ENCODE measurements at places on chromosomes 2 and 18.

- DNase-seq, result no peak
These were observed 3.4 kb upstream of the BCL11A start for GRCh38 chr2:60556576-60557485.

DNA sequence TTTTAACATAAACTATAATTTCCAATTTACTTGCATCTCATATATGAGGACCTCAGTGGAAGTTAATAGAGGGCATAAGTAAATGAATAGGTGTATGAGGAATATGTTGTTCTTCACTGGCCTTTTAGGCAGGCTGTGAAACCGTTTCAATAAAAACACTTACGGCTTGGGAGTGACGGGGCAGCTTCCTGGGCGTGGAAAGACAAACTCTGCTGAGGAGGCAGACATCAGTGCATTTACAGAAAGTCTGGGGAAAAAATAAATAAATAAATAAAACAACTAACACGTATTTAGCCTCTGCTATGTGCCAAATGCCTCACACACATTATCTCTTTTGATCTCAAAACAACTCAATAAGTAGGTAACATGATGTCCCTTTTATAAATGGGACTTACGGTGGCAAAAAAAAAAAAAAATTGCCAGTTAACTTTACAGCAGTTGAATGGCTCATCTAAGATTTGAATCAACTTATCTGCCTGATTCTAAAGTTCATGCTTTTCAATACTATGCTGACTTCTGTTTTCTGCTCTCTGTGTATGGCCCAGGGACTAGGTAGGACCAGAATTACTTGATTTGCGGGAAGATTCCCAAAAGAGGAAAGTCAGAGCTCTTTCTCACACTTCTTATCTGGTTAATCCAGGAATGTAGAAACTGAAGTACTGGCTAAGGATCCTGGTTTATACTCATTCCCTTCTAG, 77.5 kb upstream of the LRATD1 start:
- no peak for DNase-seq

- no peak for DNase-seq
These were observed 9.4 kb upstream of the CXCR4 start for GRCh38 chr2:136127356-136127755.

DNA sequence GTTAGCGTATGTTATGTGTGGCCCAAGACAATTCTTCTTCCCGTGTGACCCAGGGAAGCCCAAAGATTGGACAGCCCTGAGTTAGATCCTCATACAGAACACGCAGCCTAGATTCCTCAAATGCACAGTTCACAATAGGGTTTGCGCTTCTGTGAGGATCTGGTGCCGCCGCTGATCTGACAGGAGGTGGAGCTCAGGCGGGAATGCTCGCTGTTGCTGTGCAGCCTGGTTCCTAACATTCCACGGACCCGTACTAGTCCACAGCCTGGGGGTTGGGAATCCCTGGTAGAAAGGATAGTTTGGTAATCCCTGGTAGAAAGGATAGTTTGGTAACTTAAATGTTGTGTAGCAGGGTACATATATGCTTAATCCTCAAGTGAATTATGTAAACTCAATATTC, 27.0 kb downstream of the MAPRE3 start:
- DNase-seq, result no peak

GRCh38 chr2:95052307-95052706, 26.8 kb downstream of the MAL start:
- no peak for DNase-seq

- no peak for DNase-seq
These were observed 10.8 kb downstream of the TMEM18 start for GRCh38 chr2:666441-666840.

- DNase-seq, result no peak
These were observed 254.8 kb downstream of the CYP26B1 start for GRCh38 chr2:71892896-71893295.

Measured in stimulated activated CD4-positive, alpha-beta T cell treated with anti-CD3 and anti-CD28 coated beads, Interleukin-1b, Interleukin-23, amount 100 ng/mL, for 48 hours (primary cell).